Naive thymus-derived CD8-positive, alpha-beta T cell (primary cell): ENCODE measurements at places on chromosomes 12 and 14. TPM values are rescaled to one million over a fixed set of nuclear protein-coding genes. Genes with fewer than 3 reads are reported as not detected.

- no peaks in the 10 kb centered on the region for H3K27me3 ChIP-seq
- DNase-seq = no peak
- peaks cover 14% of the 10 kb centered on the region for H3K4me1 ChIP-seq
Observed at GRCh38 chr14:68140076-68140741, 320.6 kb downstream of the RAD51B start.

- DNase-seq = no peak
- peaks cover 6% of the 10 kb centered on the region for H3K36me3 ChIP-seq
- no peak overlapping the region for H3K4me3 ChIP-seq
- H3K27ac ChIP-seq = no peak overlapping the region
- H3K27me3 ChIP-seq = peaks cover 6% of the 10 kb centered on the region
Observed at GRCh38 chr12:81998761-81999378, 239.7 kb upstream of the PPFIA2 start.

DNA sequence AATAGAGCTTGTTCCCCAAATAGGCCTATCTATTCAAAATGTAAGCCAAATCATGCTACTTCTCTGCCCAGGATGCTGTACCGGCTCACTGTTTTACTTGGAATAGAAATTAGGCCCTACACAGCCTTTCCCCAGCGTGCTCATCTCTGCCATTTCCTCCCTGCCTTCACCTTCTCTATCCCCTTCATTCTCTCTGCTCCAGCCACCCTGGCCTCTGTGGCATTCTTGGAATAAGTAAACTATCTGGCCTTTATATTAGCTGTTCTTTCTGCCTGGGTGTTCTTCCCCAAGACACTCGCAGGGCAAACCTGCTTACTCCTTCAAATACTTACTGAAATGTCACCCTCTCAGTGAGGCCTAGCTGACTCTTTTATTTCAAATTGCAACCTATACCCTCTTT, 30.9 kb upstream of the DYRK2 start:
- peaks cover 24% of the 10 kb centered on the region for H3K4me1 ChIP-seq
- no peak for DNase-seq

DNA sequence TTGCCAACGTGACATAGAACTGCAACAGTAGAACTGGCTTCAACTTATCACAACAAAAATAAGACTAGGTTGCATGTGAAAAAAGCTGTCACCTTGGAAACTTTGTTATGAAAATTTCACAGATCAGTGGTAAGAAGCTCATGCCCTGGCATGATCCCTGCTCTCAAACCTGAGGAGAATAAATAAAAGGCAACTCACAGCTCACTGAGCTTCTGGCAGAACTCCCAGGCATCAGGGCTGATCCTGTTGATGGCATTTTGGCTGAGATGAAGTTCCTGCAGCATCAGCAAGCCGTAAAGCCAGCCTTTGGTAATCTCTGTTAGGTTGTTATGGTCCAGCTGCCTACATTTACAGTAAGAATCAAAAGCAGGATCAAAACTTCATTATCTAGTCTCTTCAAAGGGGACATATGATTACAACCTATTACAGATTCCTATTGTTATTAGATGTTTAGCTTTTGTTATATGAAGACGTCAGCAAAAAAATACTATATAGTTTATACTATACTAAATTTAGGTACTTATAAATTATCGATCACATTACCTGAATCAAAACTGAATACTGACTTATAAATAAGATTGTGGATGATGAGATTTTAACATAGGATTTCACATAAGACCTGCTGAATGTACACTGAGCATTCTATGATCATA, 32.0 kb downstream of the LRIG3 start:
- DNase-seq = no peak
- H3K4me3 ChIP-seq = no peak overlapping the region
- no peak overlapping the region for H3K27ac ChIP-seq
- no peaks in the 10 kb centered on the region for H3K27me3 ChIP-seq
- no peaks in the 10 kb centered on the region for H3K36me3 ChIP-seq

GRCh38 chr14:60553808-60554207, 44.9 kb downstream of the SIX6 start:
- peaks cover 12% of the 10 kb centered on the region for H3K27me3 ChIP-seq
- H3K4me3 ChIP-seq = no peak overlapping the region
- no peaks in the 10 kb centered on the region for H3K36me3 ChIP-seq
- DNase-seq = no peak

GRCh38 chr12:103241184-103241583, 254.6 kb downstream of the C12orf42 start:
- DNase-seq = no peak
- no peak overlapping the region for H3K27ac ChIP-seq
- no peaks in the 10 kb centered on the region for H3K36me3 ChIP-seq
- no peak overlapping the region for H3K4me3 ChIP-seq

DNA sequence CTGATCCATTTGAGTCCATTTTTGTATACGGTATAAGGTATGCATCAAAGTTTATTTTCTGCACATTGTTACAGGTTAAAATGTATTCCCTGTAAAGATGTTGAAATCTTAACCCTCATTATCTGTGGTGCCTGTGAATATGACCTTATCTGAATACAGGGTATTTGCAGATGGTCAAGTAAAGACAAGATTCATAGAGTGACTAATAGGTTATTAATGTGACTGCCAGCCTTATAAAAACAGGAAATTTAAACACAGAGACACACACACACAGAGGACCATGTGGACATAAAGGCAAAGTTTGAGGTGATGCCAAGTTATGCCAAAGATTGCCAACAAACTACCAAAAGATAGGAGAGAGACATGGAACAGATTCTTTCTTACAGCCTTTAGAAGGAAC, 347.2 kb upstream of the DCN start:
- no peak overlapping the region for H3K27ac ChIP-seq
- no peaks in the 10 kb centered on the region for H3K4me1 ChIP-seq
- no peak for DNase-seq
- no peak overlapping the region for H3K4me3 ChIP-seq
- H3K36me3 ChIP-seq = peaks cover 5% of the 10 kb centered on the region

- H3K27ac ChIP-seq = no peak overlapping the region
- H3K27me3 ChIP-seq = peaks cover 18% of the 10 kb centered on the region
- no peaks in the 10 kb centered on the region for H3K4me1 ChIP-seq
- H3K4me3 ChIP-seq = no peak overlapping the region
- H3K36me3 ChIP-seq = no peaks in the 10 kb centered on the region
- no peak for DNase-seq
Observed at GRCh38 chr12:76303365-76303764, 44.9 kb downstream of the BBS10 start.

- H3K4me1 ChIP-seq = no peaks in the 10 kb centered on the region
- H3K27ac ChIP-seq = no peak overlapping the region
- no peaks in the 10 kb centered on the region for H3K27me3 ChIP-seq
- H3K36me3 ChIP-seq = peaks cover 5% of the 10 kb centered on the region
- no peak overlapping the region for H3K4me3 ChIP-seq
- no peak for DNase-seq
Observed at GRCh38 chr12:77742631-77743030, 88.1 kb upstream of the NAV3 start.

- H3K36me3 ChIP-seq = no peaks in the 10 kb centered on the region
- H3K4me1 ChIP-seq = no peaks in the 10 kb centered on the region
- no peak for DNase-seq
- H3K4me3 ChIP-seq = no peak overlapping the region
- no peak overlapping the region for H3K27ac ChIP-seq
- H3K27me3 ChIP-seq = no peaks in the 10 kb centered on the region
Observed at GRCh38 chr12:66258011-66258410, 44.3 kb upstream of the HELB start.

- H3K27me3 ChIP-seq = no peaks in the 10 kb centered on the region
- peak; percentile 39 for DNase-seq
- no peaks in the 10 kb centered on the region for H3K36me3 ChIP-seq
- H3K4me3 ChIP-seq = peak overlapping the region; percentile 60
- peaks cover 17% of the 10 kb centered on the region for H3K4me1 ChIP-seq
Observed at GRCh38 chr12:10497602-10498001, 8.1 kb upstream of the EIF2S3B start.

GRCh38 chr12:112105891-112106290, 2.7 kb downstream of the NAA25 start:
- peaks cover 3% of the 10 kb centered on the region for H3K36me3 ChIP-seq
- no peak for DNase-seq
- no peaks in the 10 kb centered on the region for H3K27me3 ChIP-seq
- H3K27ac ChIP-seq = peak overlapping the region; percentile 60
- no peak overlapping the region for H3K4me3 ChIP-seq
- H3K4me1 ChIP-seq = peaks cover 57% of the 10 kb centered on the region

- H3K4me3 ChIP-seq = peak overlapping the region; percentile 85
- peaks cover 67% of the 10 kb centered on the region for H3K4me1 ChIP-seq
- peak overlapping the region; percentile 88 for H3K27ac ChIP-seq
- no peaks in the 10 kb centered on the region for H3K36me3 ChIP-seq
- DNase-seq = no peak
Observed at GRCh38 chr14:52352061-52352491, 38.0 kb downstream of the PTGER2 start.

DNA sequence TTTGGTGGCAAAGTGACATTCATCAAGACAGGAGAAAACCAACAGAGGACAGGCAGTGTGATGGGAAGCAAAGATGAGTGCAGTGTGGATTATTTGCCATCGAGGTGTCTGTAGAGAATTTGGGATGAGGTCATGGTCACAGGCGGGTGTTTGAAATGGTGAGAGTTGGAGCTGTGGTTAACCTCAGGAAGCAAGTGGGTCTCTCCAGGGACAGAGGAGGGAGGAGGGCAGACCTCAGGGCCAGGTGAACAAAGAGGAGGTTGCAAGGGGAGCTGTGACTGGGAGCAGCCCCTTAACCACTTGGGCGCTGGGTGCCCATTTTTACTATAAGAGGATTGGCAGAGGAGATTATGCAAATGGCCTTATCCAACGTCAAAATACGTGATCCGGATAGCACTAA, 7.0 kb downstream of the FZD10 start:
- H3K4me3 ChIP-seq = no peak overlapping the region
- no peak for DNase-seq
- H3K4me1 ChIP-seq = peaks cover 8% of the 10 kb centered on the region
- H3K27ac ChIP-seq = no peak overlapping the region
- no peaks in the 10 kb centered on the region for H3K36me3 ChIP-seq

DNA sequence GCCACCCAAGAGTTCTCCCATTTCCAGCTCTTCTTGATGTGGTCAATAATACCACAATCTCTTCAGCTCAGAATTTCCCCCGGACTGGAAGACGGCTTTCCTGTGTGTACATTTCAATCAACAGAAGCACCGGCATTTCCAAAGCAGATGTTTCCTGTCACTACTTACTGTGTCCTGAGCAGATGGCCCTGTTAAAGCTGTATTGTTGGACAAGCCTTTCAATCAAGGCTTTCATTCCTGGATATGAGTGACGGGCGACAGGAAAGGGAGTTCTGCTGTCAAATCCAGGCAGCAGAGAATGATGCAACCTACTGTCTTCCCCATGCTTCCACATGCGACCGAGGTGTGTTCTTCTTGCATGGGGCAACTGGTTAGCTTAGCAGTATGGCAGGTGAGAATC, 76.4 kb upstream of the CCDC60 start:
- no peak for DNase-seq
- H3K36me3 ChIP-seq = peaks cover 16% of the 10 kb centered on the region

DNA sequence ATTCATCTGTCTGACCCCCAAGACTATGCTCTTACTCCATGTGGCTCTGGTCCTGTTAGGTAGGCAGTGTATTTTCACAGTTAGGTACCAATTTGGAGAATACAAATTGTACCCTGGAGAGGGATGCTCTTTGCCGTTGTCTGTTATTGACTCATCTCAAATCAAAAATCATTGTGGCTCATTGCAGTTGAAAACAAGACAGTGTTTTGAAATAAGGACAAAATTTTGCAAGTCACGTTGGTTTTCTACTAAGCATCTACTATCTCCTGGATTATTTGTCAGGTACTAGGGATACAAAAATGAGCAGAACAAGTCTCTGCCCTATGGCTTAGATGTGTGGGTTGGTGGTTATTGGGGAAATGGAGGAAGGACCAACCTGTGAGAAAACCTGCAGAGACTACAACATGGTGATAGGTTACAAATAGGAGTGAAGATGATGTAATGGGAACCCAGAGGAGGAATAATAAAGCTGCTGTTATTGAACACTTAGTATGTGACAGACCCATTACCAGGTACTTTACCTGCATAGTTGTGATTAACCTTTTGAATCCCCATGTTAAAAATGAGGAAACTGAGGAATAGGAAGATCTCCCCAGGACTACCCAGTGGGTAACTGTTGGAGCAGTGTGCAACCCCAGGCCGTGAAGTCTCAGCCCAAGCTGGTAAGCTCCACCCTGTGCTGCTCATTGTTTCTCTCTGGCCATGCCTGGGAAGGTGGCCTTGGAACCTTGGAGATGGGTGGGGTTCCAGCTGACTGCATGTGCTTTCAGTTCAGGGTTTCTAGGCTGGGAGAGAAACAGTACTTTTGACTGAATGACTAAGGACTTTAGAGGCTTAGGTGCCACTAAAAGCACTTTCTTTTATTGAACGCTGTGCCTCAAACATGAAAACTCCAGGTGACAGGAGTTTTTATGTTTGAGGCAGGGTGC, 72.9 kb upstream of the SRSF5 start:
- H3K27me3 ChIP-seq = no peaks in the 10 kb centered on the region
- no peaks in the 10 kb centered on the region for H3K36me3 ChIP-seq
- H3K4me1 ChIP-seq = peaks cover 73% of the 10 kb centered on the region
- no peak overlapping the region for H3K4me3 ChIP-seq
- H3K27ac ChIP-seq = peak overlapping the region; percentile 5

GRCh38 chr14:104688505-104689108, 811 bp upstream of the INF2 start:
- H3K27ac ChIP-seq = peak overlapping the region; percentile 35
- peaks cover 19% of the 10 kb centered on the region for H3K4me1 ChIP-seq
- H3K4me3 ChIP-seq = peak overlapping the region; percentile 88
- no peaks in the 10 kb centered on the region for H3K36me3 ChIP-seq
- no peak for DNase-seq

GRCh38 chr12:65156366-65156841, 13.0 kb upstream of the LEMD3 start:
- H3K27ac ChIP-seq = no peak overlapping the region
- H3K4me3 ChIP-seq = peak overlapping the region; percentile 10
- H3K36me3 ChIP-seq = no peaks in the 10 kb centered on the region
- peak; percentile 13 for DNase-seq
- H3K4me1 ChIP-seq = peaks cover 16% of the 10 kb centered on the region
- peaks cover 26% of the 10 kb centered on the region for H3K27me3 ChIP-seq

- DNase-seq = no peak
- no peak overlapping the region for H3K4me3 ChIP-seq
- no peaks in the 10 kb centered on the region for H3K27me3 ChIP-seq
Observed at GRCh38 chr12:69981881-69982475, 157.0 kb downstream of the MYRFL start.

The GSKIP gene
- 18.1 TPM for total RNA-seq

The GNG2 gene
- 66.7 TPM for total RNA-seq

The OAS1 gene
- total RNA-seq = 3.2 TPM

The PLEKHG7 gene
- total RNA-seq = not detected

The KRT73 gene
- total RNA-seq = 10.0 TPM

The CCDC184 gene
- not detected for total RNA-seq

The CLEC4C gene
- not detected for total RNA-seq

The ZBTB42 gene
- 8.6 TPM for total RNA-seq

The OR4L1 gene
- total RNA-seq = not detected

The KRT3 gene
- not detected for total RNA-seq

The CLEC14A gene
- not detected for total RNA-seq

The GALNT8 gene
- total RNA-seq = 0.86 TPM
